Naive B cell (primary cell): ENCODE measurements at places on chromosomes 5 and 9. TPM values are rescaled to one million over a fixed set of nuclear protein-coding genes. Genes with fewer than 3 reads are reported as not detected.

The ASS1 gene
- not detected for polyA plus RNA-seq

The PTGER4 gene
- 46.9 TPM for polyA plus RNA-seq

The OTP gene
- not detected for polyA plus RNA-seq

The EPB41L4B gene
- polyA plus RNA-seq = not detected

DNA sequence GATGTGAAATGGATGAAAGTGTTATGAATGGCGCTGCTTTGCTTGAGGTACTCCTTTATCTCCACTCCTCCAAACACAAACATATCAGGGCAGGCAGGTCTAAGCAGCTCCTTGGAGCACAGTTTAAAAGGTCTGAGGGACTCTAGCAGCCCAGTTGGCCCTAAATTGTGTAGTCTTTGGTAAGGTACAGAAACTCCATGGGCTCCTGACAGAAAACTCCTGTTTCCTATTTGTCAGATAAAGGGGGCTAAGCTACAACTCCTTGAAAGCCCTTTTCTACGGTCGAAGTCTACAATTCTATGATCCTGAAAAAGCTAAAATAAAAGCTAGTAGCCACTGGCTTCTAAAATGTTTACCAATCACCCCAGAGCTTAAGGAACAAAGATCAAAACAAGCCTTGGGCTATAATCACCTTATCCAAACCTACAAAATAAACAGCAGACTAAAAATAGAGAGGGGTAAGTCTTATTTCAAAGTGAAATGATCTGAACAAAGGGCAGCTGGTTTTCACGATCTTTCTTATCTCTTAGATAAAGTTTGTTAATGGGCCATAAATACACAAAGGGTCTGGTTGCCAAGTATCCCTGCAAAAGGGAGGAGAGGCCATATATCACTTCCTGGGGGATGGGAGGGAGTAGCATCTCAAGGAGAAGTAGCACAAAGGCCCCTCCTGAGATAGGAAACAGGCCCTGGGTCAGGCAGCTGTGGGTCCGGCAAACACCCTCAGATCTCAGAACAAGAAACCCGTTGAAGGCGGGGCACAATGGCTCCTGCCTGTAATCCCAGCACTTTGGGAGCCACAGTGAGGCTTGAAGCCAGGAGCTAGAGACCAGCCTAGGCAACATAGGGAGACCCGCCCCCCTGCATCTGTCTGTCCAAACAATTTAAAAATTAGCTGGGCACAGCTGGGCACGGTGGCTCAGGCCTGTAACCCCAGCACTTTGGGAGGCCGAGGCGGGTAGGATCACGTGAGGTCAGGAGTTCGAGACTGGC is 28.3 kb upstream of the DENND4C start:
- no peak overlapping the region for H3K4me3 ChIP-seq
- H3K27me3 ChIP-seq = no peaks in the 10 kb centered on the region
- H3K27ac ChIP-seq = no peak overlapping the region
- H3K36me3 ChIP-seq = no peaks in the 10 kb centered on the region
- no peaks in the 10 kb centered on the region for H3K4me1 ChIP-seq
- no peak for DNase-seq

- H3K4me1 ChIP-seq = no peaks in the 10 kb centered on the region
- peaks cover 29% of the 10 kb centered on the region for H3K27me3 ChIP-seq
- no peak for DNase-seq
- no peak overlapping the region for H3K27ac ChIP-seq
- no peaks in the 10 kb centered on the region for H3K36me3 ChIP-seq
Observed at GRCh38 chr5:170644501-170644900, 139.0 kb upstream of the GABRP start.

DNA sequence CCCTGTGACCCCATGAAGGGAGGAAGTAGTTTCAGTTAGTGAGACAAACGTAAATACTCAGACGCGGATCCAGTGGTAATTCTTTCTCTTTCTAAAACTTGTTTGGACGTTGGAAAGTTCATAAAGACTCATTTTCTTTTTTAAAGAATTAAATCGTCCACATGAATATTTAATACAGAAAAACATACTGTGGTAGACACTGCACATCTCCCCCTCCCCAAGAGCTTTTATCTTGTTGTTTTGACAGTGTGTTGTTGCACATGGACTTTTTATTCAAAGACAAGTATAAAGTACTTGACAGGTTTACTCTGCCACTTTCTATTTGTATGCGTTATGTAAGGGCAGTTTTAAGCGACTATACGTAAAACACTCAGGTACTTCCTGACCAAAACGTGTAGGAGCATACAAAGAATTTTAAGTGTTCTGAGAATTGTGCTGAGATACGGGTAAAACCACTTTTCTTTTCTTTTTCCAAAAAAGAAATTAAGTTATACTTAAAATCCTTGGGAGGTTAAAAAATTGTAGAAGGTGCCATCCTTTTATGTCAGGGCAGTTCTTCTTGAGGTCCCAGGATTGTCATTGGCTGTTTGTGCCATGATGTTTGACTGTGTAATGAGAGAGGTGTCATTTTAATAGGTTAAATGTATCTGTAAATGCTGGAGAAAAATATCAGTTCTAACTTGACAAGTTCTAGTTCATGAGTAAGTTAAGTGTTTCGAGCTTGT is 1.3 kb downstream of the NIPBL start:
- H3K27me3 ChIP-seq = no peaks in the 10 kb centered on the region
- H3K27ac ChIP-seq = peak overlapping the region; percentile 98
- H3K36me3 ChIP-seq = no peaks in the 10 kb centered on the region
- DNase-seq = peak; percentile 25

GRCh38 chr5:33317271-33317670 is 123.5 kb upstream of the TARS1 start:
- no peaks in the 10 kb centered on the region for H3K36me3 ChIP-seq
- no peak for DNase-seq
- no peak overlapping the region for H3K27ac ChIP-seq

DNA sequence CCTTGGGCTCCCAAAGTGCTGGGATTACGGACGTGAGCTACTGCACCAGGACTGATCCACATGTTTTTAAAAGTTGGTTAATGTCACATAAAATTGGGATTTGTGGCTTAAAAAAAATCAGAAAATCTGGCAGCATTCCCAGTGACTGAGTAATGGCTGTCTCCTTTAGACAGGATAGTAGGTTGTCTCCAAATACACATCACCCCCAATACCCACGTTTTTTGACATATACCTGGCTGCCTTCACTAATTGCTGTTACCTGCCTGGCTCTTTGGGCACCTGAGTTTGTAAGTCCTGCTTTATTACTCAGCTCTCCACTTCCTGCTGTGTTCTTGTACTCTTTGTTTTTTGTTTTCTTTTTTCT is 84.8 kb downstream of the KDM4C start:
- H3K4me3 ChIP-seq = no peak overlapping the region
- no peak overlapping the region for H3K27ac ChIP-seq
- DNase-seq = no peak

GRCh38 chr5:124923131-124923530 is 176.7 kb upstream of the ZNF608 start:
- H3K27ac ChIP-seq = no peak overlapping the region
- no peak for DNase-seq
- H3K36me3 ChIP-seq = no peaks in the 10 kb centered on the region
- H3K4me1 ChIP-seq = peaks cover 6% of the 10 kb centered on the region
- no peak overlapping the region for H3K4me3 ChIP-seq
